NCI-H1417 (cell line): ENCODE measurements at places on chromosomes 1 and 21.

- DNase-seq, result no peak
Measured at GRCh38 chr21:38498057-38498833, at the start of gene ERG. Gene ERG, minus strand, starts transcription at chr21:38498477. Its CDS starts 97 bp downstream, at chr21:38498380.

DNA sequence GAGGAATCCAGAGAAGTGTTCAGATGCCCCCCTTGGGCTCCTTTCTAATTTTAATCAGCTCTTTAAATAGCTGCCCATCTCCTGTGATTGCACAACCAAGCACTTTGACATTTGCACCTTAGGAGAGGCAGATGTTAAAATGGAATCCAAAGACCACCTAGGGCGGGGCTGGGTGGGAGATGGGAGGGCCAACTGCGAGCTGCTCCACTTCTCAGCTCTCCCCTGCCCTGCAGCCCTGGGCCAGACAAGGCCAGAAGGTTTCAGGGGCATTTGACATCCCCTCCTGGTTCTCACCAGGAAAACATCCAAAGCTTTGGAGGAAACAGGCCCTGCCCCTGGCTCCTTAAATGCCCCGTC is 106.9 kb downstream of the DHRS3 start:
- DNase-seq, result no peak

- DNase-seq, result no peak
Measured at GRCh38 chr1:209106237-209106741, 477.2 kb upstream of the CAMK1G start.

GRCh38 chr1:58887059-58887458 is 103.2 kb upstream of the JUN start:
- DNase-seq, result no peak

DNA sequence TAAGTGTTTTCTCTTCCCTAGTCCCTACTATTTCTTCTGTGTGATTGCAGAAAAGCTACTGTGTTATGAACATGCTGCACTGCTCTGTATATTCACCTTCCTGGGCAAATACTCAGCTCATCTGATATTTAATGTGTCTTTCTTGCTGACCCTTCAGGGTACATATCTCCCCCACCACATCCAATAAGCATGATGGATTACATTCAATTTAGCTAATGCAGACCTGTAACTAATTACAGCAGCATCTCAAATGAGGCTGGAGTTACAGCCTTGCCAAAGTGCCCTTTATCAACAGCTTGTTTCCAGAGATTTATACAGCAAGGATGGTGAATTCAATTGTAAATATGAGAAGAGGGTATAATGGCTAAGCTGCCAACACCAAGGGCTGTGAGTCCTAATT is 144.0 kb downstream of the KCNH1 start:
- peak; percentile 65 for DNase-seq

GRCh38 chr1:33401471-33401870 is 29.4 kb downstream of the PHC2 start:
- no peak for DNase-seq

- DNase-seq, result no peak
Measured at GRCh38 chr1:100347009-100347966, 5.0 kb upstream of the CDC14A start.
